ENCODE measurements at places on chromosomes 4 and X.

DNA sequence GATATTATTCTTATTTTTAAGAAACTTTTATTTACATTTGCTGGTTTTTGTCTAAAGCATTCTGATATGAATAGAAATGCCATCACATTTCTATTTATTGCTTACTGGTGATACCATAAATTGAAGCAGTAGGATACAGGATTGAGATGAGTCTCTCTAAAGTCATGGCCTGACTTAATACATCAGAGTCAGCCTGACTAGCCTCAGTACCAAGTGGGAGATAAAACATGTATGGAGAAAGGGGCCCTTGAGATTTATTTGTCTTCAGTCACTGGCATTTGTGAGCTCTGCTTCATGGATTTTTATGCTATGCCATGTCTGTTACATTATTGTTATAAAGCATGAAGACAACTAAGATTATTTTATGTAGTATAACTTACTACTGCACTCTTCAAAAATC is 465.5 kb downstream of the ADGRL3 start:
- DNase-seq, result no peak

- DNase-seq, result peak; percentile 46
Measured at GRCh38 chrX:119273420-119274192, 37.5 kb downstream of the PGRMC1 start.

GRCh38 chrX:33204889-33205288 is 6.5 kb downstream of the DMD start:
- no peak for DNase-seq

GRCh38 chr4:121156822-121157769 is 7.0 kb downstream of the TNIP3 start:
- DNase-seq, result peak; percentile 37

DNA sequence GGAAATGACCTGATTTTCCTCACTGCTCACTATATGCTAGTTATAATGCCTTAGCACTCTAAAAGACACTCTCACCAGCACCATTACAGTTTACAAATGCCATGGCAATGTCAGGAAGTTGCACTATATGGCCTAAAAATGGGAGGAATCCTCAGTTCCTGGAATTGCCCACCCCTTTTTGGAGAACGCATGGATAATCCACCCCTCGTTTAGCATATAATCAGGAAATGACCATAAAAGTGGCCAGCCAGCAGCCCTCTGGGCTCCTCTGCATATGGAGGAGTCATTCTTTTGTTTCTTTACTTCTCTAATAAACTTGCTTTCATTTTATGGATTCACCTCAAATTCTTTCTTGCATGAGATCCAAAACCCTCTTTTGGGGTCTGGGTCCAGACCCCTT is 93.0 kb downstream of the UPRT start:
- no peak for DNase-seq

GRCh38 chr4:129189630-129190029 is 93.7 kb downstream of the C4orf33 start:
- no peak for DNase-seq

DNA sequence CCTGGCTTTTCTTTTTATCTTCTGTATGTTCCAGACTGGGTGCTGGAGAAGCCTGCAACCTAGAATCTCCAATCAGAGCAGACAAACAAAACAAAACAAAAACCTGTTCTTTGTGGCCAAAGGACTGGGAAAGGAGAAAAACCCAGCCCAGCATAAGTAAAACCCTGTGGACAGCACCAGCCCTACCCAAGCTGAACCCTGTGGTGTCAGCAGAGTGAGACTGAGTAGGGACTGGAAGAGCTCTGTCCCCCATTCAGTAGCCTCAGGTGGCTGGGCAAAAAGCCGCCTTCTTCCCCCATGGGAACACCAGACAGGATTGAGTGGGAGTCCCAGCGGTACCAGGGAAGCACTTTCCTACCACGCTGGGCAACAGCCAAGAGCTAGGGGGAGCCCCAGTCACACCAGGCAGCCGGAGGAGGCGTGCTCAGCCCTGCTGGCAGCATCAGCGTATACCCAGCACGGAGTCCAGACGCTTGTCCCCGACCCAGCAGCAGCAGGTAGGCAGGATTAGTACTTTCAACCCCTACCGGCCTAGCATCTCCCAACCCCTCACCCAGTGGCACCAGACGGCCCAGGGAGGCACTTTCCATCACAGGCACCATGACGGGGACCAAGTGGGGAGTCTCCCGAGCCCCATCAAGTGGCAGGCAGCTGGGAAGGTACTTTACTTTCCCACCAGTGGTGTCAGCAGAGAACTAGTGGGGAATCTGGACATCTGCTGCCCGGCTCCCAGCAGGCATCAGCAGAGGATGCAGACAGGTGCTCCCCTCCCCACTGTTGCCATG is 8.6 kb upstream of the JADE3 start:
- DNase-seq, result peak; percentile 59

DNA sequence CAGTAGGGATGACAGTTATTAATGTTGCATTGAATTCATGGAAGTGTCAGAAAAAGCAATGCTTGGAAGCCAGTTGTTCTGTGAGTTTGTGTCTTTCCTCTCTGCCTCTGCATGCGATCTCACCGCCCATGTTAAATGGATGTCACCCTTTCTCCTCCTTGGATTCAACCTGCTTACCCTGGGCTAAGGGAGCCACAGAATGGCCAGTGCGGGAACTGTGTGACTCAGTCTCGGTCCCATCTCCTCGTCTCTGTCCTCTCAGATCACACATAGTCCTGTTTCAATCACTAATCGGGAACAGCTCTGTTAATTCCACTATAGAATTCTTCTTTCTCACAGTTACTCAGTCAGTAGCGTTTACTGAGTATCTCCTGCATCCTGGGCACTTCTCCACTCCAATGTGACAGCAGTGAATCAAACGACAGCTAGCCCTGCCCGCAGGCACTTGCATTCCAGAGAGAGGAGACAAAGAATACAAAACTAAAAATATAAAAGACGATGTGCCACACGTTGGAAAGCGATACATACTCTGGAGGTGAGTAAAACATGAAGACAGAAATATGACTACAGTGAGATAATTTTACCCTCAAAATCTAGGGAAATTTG is 53.6 kb upstream of the TLR3 start:
- DNase-seq, result no peak

- no peak for DNase-seq
Measured at GRCh38 chr4:23114538-23114937, 421.8 kb downstream of the GBA3 start.

- no peak for DNase-seq
Measured at GRCh38 chr4:85408301-85408700, 66.6 kb upstream of the ARHGAP24 start.

DNA sequence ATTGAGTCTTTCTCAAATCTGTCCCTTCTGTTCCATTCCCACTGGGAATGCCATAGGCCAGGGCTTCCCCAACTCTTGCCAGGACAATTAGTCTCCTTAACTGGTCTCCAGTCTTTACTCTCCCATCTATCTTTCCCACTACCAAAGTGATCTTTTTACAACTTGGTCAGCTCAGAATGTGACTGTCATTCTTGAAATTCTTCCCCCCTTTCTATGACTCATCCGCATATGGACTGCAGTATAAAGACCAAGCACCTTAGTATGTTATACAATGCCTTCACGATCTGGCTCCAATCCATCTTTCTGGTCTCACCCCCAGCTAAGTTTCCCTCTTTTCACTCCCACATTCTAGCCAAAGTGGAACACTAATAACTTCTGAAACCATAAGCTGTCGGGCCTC is 383.8 kb downstream of the OPHN1 start:
- no peak for DNase-seq

DNA sequence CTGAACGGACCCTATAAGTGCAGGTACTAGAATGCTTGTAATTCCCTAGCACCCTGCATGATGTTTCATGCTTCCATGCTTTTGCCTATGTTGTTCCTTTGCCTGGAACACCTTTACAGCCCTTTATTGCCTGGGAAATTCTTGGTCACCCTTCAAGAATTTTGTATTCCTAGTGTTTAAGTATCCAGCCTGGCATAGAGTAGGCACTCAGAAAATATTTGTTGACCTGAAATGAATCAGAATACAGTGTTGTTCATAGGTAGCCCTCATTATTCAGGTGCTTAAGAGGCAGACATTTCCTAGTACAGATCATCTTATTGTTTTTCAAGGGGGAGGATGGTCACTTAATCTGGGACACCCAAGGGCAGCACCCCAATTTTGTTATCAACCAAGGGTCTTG is 75.3 kb downstream of the AKAP4 start:
- no peak for DNase-seq

DNA sequence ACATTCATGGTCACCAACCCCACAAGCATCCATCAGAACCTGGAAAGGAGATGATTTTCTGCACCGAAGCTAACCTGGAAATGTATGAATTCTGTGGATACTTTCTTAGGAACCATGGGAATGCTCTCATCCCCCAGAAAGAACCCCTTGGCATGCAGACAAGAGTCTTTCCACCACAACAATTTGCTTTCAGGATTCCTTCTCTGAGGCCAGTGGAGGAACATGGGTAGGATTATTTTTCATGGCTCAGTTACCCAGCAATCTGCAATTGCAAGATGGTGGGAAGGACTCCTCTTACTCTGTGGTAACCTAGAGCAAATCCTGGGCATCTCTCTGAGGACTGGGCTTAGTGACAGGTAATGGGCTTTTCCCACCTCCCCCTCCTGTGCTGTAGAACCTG is 131.9 kb upstream of the MSX1 start:
- peak; percentile 5 for DNase-seq

- peak; percentile 21 for DNase-seq
Measured at GRCh38 chrX:11113731-11114130, 2.6 kb downstream of the HCCS start.

DNA sequence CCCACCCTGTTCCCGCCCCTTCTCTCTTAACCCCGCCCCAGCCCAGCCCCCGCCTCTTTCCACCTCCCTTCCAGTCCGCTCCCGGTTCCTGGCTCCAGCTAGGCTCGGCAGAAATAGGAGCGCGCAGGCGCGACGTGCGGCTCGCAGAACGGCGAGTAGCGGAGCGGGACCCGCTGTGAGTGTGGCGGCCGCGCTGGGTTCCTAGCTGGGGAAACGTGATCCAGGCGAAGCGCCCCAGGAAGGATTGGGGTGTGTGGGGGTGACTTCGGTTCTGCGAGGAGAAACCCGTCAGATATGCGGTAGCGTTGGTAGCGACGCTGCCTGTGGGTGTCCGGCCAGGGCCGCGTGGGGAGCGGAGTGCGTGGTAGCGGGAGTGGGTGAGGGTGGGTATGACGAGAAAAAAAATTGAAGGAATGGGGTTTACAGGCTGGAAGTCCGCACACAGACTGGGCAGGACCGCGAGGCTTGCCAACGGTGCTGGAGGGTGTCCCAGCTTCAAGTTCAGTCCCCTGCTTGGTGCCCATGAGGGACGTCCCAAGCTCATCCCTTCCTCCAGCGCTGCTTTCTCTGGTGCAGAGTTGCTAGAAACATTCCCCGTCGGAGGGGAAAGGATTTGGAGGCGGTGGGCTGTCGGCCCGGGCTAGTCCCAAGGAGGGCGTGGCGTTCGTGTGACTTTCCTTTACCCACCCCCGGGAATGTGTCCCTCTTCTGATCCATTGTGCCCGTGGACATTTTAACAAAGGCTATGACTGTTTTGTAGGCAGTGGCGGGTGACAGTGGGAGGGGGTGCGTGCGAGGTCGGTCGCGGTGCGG is at the start of gene PRRG1:
Gene PRRG1, plus strand, starts transcription at position 144 of the 813 bp plus-strand sequence. CDS start 56,886 bp downstream, outside the sequence.
- DNase-seq, result peak; percentile 79

DNA sequence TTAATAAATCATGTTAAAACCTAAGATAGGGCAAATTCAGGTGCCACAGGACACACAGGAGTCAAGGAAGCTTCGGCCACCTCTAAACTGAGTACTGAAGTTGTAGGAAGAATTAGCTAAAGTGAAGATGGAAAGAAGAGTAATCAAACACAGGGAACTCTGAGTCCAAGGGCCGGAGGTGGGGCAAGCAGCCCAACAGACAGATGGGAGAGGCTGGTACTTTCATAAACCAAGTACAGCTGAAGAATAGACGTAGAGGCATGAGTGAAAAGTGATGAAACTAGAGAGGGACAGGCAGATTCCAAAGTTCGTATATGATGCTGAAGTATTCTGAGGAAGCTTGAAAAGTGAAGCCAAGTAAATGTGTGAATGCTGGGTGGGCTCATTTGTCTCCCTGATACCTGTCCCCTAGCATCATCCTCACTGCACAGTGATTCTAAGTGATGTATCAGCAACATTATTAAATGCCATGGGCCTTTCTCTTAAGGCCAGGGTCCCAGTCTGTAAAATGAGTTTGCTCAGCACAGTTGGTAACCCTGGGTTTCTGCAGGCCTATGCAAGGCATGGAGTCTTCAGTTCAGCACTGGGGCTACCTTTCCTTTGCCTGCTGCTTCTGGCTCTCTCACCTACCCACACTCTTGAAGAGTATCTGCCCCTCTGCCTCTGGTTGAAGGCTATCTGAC is 203.3 kb downstream of the NR3C2 start:
- DNase-seq, result no peak

- DNase-seq, result no peak
Measured at GRCh38 chr4:98470831-98471230, 187.6 kb downstream of the TSPAN5 start.

DNA sequence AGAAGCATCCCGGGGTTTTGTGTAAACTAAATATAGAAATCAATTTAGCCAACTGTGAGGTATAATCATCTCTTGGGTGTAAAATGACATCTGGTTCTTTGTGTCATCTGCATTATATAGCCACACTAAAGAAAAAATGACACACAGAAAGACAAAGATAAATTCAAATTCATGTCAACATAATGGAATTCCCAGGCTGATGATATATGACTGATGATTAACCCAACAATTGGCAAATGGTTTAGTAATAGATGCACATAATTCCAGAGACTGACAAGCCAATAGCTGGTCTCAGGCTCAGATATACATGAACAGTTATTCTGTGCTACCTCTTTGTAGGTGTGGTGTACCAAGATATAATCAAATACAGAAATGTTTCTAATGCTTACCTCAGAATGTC is 375.4 kb upstream of the PITX2 start:
- no peak for DNase-seq

DNA sequence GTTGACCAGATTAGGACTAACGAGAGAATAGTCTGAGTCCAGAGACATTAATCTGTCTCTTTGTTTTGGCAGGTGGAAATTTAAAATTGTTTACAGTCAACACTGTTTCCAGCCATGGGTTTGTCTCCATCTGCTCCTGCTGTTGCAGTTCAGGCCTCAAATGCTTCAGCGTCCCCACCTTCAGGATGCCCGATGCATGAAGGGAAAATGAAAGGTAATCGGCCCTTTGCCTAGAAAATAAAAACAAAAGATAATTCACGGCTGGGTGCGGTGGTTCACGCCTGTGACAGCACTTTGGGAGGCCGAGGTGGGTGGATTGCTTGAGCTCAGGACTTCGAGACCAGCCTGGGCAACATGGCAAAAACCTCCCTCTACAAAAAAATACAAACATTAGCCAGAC is 815 bp downstream of the HCCS start:
- DNase-seq, result no peak

DNA sequence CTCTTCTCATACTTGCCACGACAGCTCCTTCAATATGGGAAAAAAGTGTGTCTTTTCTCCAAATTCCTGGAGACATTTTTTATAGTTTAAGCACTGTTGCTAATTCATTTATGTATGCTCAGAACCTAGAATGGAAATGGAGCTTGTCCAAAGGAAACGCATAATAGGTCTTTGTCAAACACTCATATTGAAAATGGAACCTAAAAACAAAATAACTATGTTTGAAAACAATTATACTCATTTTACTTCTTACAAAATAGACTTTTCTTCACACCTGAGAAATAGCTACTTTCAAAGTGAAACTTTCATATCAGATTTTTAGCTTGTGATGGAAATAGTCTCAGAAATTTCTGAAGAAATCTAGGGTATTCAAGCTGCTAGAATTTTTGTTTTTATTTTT is 529.7 kb upstream of the BOD1L1 start:
- DNase-seq, result no peak

- DNase-seq, result peak; percentile 62
Measured at GRCh38 chr4:52957835-52958631, 95.9 kb downstream of the RASL11B start.

All from AG10803 (cell line).